ENCODE measurements at places on chromosomes 16 and 17.

GRCh38 chr17:75065562-75066151 lies 18.6 kb downstream of the KCTD2 start:
- DNase-seq, result no peak

DNA sequence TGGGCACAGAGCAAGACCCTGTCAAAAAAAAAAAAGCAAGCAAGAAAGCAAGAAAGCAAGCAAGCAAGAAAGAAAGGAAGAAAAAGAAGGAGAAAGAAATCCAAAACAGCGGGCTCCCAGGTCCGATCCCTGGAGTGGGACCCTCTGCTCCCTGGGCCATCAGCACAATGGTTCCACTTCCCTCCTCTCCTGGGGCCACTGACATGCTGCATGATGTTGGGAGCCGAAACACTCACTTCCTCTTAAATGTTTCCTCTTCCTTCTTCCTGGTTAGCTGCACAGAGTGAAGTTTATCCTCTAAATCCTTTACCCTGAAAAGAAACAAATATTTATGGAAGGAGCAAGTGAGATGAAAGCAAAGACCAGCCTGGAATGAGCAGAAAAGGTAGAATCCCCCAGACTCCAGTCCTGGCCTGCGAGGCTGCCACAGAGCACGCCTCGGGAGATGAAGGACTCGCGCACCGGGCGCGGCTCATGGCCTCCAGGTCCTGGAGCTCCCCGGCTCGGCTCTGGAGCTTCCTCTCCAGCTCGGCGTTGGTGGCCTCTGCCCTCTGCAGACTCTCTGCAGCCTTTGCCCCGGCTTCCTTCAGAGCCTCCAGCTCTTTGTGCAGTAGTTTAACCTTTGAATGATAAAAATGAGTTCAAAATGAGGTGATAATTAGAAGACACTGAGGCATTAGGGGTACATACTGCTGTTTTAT lies 19.0 kb downstream of the CCDC57 start:
- no peak for DNase-seq

DNA sequence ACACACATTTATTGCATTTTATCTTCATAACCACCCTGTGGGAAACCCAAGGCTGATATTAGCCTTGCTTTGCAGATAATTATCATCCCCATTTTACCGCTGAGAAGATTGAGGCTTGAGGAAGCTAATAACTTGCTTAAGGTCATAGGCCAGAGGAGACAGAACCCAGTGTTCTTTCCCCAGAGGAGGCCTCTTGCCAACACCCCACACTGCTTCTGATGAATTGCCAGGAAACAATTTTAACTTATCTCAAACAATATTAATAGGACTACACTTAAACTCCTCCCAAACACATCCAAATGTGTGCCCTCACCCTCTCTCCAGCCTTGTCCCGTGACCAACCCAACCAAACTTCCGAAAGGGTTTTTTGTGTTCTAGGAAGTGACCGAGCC lies 2.1 kb upstream of the SPG7 start:
- no peak for DNase-seq

DNA sequence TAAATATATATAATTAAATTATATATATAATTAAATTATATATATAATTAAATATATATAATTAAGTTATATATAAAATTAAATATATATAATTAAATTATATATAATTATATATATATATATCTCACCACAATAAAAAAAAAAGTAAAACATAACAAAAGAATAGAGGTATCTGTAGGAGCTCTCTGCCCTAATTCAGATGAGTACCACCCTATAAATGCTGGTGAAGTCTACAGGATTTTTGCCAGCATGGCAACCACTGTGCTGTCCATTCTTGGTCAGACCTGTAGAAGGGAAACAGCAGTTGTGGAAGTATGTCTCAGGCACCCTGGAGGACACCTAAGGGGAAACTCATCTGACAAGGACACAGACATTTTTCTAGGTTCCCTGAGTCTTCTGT lies 259.7 kb downstream of the PRKCA start:
- DNase-seq, result no peak

DNA sequence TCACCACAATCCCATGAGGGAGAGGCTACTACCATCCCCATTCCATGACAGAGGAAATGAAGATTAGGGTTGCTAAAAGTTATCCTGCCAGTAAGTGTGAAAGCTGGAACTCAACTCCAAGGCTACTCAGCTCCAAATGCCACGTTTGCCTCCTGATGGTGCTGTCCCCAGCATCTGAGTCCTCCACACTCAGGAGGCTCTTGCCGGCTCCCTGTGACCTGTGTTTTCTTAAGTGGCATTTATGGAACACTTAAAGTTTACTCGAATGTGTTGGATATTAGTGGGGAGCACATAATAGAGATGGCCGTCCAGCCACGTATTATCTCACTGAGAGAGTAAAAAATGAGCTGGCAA lies 267.9 kb downstream of the CBLN1 start:
- no peak for DNase-seq
